ENCODE measurements at places on chromosomes 4 and X.

- DNase-seq, result no peak
Observed at GRCh38 chr4:2269206-2269531, 7.3 kb upstream of the MXD4 start.

GRCh38 chr4:169439244-169439643 lies 168.5 kb upstream of the SH3RF1 start:
- DNase-seq, result no peak

GRCh38 chr4:170011921-170012628 lies 14.1 kb downstream of the MFAP3L start:
- no peak for DNase-seq

DNA sequence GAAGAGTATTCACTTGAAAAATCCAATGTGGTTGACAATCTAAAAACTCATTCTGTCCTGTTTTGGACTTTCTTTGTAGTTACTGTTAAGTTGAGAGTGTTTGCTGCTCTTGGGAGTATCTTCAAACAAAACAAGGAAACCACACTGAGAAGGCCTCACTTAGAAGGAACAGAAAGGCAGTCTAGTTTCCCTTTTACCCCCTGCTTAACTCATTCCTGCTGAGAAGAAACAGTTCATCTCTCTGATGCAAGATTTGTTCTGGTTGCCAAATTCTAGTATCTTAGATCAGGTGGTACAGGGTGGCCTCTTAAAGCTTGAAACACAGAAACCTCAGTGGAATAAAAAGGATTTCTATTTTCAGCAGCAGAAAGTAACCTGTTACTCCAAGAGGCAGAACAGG lies 41.4 kb downstream of the GUCY2F start:
- DNase-seq, result no peak

- no peak for DNase-seq
Observed at GRCh38 chr4:179165862-179166261, 1723.6 kb upstream of the AGA start.

DNA sequence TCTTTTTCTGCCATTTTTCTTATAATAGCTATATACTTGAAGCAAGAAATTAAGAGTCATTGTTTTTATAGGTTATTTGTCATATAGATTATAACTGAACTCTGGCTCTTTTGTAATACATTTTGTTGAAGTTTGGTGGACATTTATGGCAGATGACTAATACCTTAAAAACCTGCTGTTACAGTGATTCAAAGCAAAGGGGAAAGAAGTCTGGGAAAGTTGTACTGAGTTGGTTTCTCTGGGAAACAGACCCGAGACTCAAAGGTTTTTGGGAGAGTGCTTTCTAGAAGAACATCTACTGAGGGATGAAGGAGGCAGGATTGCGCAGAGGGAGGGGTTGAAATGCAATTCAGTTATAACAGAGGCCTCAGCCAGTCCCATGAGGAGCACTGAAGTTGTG lies 35.9 kb downstream of the NAP1L5 start:
- no peak for DNase-seq

GRCh38 chr4:153028535-153028934 lies 92.4 kb downstream of the FHDC1 start:
- no peak for DNase-seq

- no peak for DNase-seq
Observed at GRCh38 chr4:138978028-138978585, 37.5 kb upstream of the NOCT start.

GRCh38 chr4:66636349-66636748 lies 909.0 kb downstream of the CENPC start:
- no peak for DNase-seq

- no peak for DNase-seq
Observed at GRCh38 chr4:154985673-154986072, 204.6 kb downstream of the RBM46 start.

DNA sequence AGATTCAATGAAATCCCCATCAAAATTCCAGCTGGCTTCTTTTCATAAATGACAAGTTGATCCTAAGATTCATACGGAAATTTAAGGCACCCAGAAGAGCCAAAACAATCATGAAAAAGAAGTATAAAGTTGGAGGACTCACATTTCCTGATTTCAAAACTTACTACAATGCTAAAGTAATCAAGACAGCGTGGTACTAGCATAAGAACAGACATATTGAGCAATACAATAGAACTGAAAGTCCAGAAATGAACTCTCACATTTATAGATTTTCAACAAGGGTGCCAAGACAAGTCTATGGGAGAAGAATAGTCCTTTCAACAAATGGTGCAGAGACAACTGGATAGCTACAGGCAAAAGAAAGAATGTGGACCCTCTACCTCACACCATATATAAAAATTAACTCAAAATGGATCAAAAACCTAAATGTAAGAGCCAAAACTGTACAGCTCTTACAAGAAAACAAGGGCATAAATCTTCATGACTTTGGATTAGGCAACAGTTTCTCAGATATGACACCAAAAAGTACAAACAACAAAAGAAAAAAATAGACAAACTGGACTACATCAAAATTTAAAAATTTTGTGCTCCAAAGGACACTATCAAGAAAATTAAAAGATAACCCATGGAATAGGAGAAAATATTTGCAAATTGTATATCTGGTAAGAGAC lies 28.5 kb downstream of the SASH3 start:
- no peak for DNase-seq

DNA sequence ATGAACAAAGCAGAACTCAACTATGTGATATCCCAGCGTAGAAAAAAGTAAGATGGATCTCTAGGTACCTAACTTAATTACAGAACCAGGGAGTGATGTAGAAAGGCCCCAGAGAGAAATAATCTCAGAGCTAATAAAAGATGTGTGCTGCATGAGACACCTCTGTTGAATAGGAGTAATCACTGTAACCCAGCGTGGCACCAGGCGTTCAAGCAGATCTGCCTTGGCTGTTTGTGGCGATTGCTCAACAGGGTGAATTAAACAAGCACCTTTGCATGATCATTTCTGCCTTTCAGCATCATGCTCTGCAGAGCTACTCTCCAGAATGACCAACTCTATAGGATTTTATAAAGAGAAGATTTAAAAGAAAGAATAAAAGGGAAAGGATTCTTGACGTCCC lies 81.7 kb upstream of the KCNIP4 start:
- no peak for DNase-seq

- no peak for DNase-seq
Observed at GRCh38 chr4:183848805-183849204, 56.3 kb upstream of the STOX2 start.

DNA sequence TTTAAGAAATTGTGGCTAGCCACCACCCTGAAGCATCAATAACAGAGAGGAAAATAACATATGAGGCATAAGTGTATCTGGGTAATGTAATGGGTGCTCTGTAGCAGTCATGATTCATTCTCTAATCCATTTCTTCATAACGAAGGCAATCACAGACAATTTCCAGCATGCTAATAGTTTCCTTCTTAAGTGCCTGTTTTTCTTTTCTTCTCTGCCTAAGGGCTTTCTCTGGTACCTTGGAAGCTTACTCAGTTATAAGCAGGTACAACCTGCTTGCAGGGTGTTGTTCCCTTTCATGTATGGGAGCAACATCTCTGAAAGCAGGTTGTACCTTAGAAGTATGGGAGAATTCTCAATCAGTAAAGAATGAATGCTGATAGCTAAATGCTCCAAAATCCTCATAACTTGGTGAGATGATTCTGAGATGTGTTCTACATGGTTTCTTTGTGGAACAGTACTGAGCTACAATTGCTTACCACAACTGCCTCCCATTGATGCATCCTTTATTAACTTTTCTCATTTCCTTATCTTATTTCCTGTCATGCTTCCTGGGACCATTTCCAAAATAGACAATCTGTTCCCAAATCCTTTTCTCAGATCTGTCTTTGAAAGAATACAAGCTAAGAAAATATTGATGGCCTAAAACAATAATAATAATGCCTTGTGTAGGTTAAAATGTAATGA lies 247.6 kb downstream of the PAPSS1 start:
- DNase-seq, result no peak

DNA sequence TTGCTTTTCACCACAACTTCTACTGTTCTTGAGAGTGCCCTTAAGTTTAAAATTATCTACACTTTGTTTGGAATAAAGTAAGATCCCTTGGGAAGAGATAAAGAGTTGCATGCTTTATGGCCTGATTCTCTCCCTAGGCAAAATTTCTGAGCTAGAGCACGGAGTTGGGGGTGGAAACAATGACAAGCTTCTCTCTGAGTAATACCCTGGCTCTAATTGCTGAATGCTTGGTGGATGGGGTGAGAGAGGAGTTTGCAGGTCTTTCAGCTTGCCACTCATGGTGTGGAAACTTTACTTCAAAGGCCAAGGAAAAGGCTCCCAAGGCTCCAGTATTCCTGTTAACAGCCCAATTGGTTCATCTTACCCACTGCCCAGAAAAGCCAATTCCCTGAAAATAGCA lies 26.1 kb upstream of the PRDM8 start:
- no peak for DNase-seq

DNA sequence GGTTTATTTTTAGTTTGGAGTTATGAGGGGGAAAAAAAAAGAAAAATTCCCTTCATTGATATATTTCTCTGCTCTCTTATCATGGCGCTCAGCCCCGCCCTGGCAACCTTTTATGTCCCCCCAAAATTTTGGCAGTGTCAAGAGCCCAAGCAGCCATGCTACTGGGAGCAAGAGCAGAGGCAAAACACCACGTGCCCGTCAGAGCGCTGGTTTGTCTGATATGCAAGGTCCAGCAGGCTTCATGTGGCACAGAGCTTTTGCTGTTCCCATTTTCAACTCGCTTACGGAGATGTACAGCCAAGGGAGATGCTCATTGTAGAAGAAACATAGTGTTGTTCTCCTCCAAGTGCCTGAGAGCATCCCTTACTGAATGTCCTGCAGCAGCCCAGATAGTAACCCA lies 27.3 kb downstream of the SLITRK2 start:
- no peak for DNase-seq

DNA sequence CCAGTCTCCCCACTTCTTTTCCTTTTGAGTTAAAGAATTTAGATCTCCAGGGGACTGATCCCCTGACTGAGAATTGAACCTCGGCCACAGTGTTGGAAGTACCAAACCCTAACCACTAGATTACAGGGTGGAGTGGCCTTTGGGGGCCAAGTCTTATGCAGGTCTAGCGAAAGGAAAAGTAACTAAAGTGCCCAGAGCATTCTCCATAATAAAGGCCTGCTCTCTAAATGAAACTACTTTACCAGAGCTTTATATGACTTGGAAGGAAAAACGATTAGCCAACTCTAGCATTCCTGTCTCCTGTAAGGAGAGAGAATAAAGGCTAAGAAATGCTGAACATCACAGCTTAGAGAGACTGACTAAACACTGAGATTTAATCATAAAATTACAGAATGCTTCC lies 788.0 kb downstream of the C4orf33 start:
- DNase-seq, result no peak

- no peak for DNase-seq
Observed at GRCh38 chr4:104967034-104967401, 179.7 kb upstream of the TET2 start.

GRCh38 chrX:111543212-111543741 lies 31.8 kb downstream of the SERTM2 start:
- DNase-seq, result no peak

DNA sequence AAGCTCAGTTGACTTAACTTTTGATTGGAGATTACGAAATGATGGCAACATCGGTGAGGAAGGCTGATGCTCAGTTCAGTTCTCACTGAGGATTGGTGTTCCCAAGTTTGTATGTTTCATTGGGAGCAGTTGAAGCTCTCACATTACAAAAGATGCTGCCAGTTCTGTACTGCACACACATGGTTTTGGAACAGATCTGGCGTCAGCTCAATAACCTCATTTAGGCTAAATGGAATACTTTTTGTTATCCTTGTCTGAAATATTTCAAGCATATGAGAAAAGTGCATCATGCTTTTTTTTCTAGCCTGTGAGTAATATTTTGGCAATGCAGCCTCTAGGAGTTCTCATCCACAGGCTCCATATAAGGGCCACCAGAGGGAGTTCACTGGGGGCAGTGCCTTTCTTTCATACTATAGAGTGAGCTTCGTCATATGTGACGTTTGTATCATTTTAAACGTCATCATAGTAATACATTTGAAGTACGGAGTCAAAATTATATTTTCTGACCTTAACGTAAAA lies 4.1 kb downstream of the ENPEP start:
- no peak for DNase-seq

GRCh38 chr4:53012738-53013137 lies 150.6 kb downstream of the RASL11B start:
- peak; percentile 7 for DNase-seq

DNA sequence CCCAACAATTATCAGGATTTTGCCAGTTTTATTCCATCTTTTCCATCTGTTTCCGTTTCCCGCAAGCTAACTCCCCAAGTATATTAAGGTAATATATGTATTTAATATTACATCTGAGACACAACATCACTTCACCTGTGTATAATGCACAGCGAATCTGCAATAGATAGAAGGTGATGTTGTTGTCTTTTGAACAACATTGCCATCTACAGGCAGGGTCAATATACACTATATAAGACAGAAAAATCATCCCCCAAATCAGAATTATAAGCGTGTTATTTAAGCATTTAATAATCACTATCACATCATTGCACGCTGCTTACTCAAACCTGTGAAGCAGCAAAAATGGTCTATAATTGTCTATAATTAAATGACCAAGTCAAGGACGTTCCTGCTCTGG lies 1115.5 kb downstream of the NLGN4X start:
- DNase-seq, result no peak

GRCh38 chr4:167903291-167903721 lies 189.0 kb upstream of the ANXA10 start:
- DNase-seq, result no peak

- DNase-seq, result peak; percentile 49
Observed at GRCh38 chr4:113952452-113953029, 26.9 kb downstream of the ARSJ start.

DNA sequence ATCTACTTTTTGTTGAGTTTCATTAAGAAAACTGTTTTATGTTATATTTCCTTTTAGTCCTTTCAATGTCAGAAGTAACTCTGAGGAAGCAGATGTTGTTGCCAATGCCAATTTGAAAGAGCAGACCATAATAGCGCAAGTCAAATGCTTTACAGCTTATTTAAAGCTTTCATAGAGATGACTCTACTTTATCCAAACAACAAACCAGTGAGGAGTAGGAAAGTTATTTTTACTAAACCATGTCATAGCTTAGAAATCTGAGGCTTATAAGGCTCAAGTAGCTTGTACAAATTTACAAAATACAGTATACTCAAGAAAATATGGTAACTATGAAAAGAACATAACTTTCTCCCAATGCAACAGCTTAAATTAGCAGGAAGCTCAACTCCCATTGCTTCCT lies 40.1 kb upstream of the SPOCK3 start:
- no peak for DNase-seq

GRCh38 chrX:39201305-39201990 lies 400.2 kb downstream of the MID1IP1 start:
- peak; percentile 14 for DNase-seq
